ENCODE measurements at places on chromosomes 6 and 20.

GRCh38 chr6:96468681-96469224, 52.9 kb upstream of the UFL1 start:
- DNase-seq, result no peak

- DNase-seq, result no peak
Observed at GRCh38 chr6:160160450-160160849, 38.8 kb downstream of the SLC22A1 start.

DNA sequence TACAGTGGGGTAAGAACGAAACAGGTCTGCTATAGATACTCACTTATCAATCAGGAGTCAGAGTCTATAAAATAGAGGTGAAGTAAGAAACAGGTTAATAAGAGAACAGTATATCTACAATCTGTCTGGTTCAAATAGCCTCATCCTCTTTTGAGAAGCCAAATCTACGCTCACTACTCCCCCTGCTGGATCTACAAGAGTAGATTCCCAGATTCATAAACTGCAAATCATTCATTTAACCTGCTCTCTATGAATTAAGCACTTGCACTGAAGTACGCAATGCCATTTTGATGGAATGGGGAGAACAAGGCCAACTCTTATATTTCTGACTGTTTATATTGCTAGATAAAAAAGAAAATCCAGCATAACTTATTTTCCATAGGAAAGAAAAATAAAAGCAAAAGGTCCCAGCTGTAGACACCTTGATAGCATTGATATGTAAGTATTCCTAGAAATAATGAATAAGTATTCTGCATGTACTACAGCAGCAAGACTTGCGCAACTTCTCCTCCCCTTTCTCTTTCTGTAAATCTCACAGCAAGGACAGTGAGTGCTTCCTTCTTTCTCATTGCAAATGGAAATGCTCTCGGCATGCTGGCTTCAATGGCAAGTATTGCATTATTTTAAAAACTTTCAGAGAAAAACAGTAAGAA, 92.3 kb downstream of the RFX6 start:
- DNase-seq, result peak; percentile 58

GRCh38 chr6:122389704-122390372, 9.6 kb upstream of the HSF2 start:
- DNase-seq, result no peak

DNA sequence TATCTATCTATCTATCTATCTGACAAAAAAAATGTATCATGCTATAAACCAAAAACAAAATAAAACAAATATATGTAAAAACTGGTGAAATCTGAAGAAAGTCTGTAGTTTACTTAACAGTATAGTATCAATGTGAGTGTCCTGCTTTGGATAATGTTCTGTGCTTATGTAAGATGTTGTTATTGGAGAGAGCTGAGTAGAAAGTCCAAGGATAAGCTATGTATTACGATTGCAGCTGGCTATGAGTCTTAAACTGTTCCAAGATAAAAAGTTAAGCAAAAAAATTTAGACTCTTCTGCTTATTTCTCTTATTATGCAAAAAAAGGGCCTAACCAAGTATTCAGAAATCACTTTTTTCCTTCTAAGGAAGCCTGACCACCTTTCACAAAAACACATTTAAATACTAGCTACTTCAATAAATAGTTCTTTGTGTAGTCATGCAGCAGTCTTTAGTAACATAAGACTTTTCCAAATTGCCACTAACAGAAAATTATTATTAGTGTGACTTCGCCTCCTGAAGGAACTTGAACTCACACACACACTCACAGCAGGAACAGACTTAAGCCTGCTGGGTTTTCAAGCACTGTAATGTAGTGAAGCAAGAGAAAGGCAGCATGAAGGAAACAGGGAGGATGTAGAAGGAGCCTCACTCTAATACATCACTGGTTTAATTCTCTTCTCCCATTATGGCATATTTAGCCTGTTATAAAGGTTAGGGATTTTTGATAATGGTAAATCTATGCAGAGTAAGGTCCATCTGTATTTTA, 265.8 kb upstream of the GJE1 start:
- DNase-seq, result no peak

DNA sequence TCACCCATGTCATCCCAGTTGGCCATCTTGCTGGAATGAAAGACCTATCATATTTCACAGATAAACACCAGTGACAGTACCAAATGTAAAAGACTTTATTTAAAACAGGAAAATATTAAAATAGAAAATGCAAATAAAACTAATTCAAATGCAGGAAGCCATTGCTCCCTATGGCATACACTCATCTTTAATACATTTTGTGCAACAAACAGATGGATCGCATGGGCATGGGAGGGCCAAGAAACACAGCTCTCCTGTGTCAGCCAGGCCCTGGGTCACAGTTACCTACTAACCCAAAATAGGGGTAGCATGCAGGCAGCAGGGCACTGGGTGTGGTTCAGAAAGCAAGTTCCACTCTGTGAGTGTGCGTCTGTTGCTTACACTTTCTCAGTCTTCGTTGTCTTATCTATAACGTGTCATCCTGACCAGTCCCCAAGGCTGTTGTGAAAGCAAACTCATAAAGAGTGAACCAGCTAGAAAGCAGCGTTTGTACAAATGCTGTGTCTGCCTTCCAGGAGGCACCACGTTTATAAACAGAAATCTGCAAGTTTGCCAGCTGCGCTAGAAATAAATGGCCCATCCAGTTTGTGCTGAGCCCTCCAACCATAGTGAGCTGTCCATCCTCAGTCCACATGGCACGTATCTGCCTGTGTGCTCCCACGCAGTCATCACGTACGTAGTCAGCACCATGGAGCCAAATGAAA, 180.5 kb downstream of the SYNDIG1 start:
- DNase-seq, result no peak

DNA sequence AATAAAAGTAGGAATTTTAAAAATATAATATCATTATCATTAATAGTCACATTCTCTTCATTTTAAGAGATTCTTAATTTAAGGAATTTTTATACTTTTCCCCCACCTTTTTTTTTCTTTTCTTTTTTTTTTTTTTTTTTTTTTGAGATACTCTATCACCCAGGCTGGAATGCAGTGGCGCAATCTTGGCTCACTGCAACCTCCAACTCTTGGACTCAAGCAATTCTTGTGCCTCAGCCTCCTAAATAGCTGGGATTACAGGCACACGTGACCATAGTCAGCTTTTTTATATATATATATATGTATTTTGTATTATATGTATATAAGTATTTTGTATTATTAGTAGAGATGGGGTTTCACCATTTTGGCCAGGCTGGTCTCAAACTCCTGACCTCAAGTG, 457.7 kb downstream of the CDKAL1 start:
- DNase-seq, result no peak

DNA sequence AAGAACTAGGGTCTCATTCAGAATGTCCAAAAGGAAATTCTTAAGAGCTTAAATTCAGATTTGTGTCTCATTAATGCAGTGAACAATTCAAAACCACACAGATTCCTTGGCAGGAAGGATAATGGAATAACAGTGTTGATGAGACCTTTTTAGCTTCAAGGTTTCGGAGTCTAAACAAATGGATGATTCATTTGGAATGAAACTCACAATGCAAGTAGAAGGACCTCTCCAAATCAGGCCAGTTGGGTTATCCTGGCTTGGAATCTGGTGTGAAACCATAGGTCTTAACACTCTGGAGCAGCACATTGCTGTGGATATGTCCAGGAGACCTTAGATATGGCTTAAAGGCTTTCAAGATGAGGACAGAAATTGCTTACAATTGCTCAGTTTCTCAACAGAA, 44.9 kb downstream of the KCTD20 start:
- DNase-seq, result no peak

- no peak for DNase-seq
Observed at GRCh38 chr6:30013291-30013922, 47.7 kb upstream of the POLR1H start.

- no peak for DNase-seq
Observed at GRCh38 chr6:111652156-111652555, 46.5 kb upstream of the TRAF3IP2 start.

GRCh38 chr6:72835749-72836148, 213.9 kb downstream of the KCNQ5 start:
- no peak for DNase-seq

- DNase-seq, result no peak
Observed at GRCh38 chr6:14647357-14647756, 529.8 kb downstream of the CD83 start.

GRCh38 chr6:63347599-63347998, 27.8 kb upstream of the LGSN start:
- DNase-seq, result peak; percentile 92
